ENCODE measurements at places on chromosomes 1 and 21. TPM values are rescaled to one million over a fixed set of nuclear protein-coding genes. Genes with fewer than 3 reads are reported as not detected.

Gene RGS16
- 1.3 TPM for total RNA-seq

Gene ALPL
- total RNA-seq = 1.3 TPM

Gene IRF6
- total RNA-seq = 0.32 TPM

Gene FMOD
- 0.86 TPM for total RNA-seq

Gene DNAH14
- total RNA-seq = 13.5 TPM

Gene ASTN1
- not detected for total RNA-seq

Gene ADCY10
- not detected for total RNA-seq

Gene CACNA1S
- total RNA-seq = not detected

Gene CELA2B
- not detected for total RNA-seq

Gene CD2
- not detected for total RNA-seq

Gene IL12RB2
- not detected for total RNA-seq

Gene FMO1
- under 0.01 TPM for total RNA-seq

Gene SMIM1
- total RNA-seq = 1.7 TPM

Gene INSRR
- total RNA-seq = not detected

Gene LEFTY1
- total RNA-seq = not detected

Gene NEGR1
- total RNA-seq = 13.8 TPM

Gene WNT2B
- total RNA-seq = 2.6 TPM

Gene DYNLT5
- 1.7 TPM for total RNA-seq

Gene ACTN2
- total RNA-seq = not detected

Gene PROX1
- under 0.01 TPM for total RNA-seq
